ENCODE measurements at places on chromosomes 4 and X.

- DNase-seq, result no peak
Measured at GRCh38 chrX:41779941-41780340, 56.0 kb downstream of the GPR82 start.

DNA sequence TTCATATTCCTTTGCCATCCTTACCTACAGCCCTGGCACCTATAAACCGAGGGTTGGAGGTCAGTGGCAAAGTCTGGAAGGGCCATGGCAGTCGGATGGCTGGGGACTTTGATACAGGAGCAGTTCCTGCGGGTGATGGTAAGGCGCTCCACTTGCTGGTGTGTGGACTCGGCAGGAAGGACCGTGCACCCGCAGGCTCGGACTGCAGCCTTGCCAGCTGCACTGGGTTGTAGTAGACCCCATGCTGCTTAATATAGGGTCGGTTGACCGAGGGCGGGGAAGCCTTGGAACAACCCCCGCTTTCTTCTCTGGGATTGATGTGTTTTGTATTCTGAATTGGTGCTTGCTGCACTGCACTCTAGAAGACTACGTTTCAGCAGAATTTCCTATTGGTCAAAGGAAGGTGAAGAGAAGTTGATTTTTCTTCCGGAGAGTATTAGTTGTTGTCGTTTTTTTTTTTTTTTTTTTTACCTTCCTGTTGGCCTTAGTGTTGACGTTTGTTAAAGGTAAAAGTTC is 638 bp downstream of the BLTP1 start:
- DNase-seq, result peak; percentile 69

DNA sequence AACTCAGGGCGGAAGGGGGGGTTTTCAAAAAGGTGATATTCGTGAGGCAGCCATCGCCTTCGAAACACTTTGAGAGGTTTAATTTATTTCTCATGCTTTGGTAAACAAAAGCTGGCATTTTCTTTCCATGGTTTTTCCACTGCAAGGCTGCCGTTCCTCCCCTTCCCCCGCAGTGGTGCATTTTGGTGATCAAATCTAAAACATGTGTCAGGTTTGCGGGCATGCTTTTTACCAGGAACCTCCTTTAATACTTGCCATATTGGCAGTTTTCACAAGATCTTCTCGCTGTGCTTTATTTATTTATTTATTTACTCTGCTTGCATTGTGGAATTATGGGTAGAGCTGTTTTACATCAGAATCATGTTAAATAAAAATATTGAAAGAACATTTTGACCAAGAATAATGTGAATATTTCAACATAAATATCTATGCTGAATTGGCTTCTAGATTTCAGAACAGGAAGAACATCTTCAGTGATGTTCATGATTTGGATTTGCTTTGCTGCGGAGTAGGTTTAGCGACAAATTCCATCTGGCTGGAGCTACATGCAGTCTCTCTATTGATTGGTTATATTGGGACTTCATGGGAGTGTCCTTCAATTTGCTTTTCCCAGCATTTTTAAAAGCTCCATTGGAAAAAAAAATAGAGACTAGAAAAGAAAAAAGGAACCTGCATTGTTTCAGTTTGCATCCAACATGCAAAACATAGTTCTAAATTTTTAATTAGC is 54.4 kb downstream of the STOX2 start:
- DNase-seq, result no peak

GRCh38 chr4:114998316-114998715 is 115.1 kb downstream of the NDST4 start:
- DNase-seq, result no peak

- DNase-seq, result no peak
Measured at GRCh38 chrX:104482757-104483156, 83.2 kb upstream of the IL1RAPL2 start.

GRCh38 chr4:177696438-177696966 is 254.3 kb upstream of the AGA start:
- DNase-seq, result no peak

- DNase-seq, result peak; percentile 100
Measured at GRCh38 chr4:113762186-113763028, 869 bp upstream of the CAMK2D start.

DNA sequence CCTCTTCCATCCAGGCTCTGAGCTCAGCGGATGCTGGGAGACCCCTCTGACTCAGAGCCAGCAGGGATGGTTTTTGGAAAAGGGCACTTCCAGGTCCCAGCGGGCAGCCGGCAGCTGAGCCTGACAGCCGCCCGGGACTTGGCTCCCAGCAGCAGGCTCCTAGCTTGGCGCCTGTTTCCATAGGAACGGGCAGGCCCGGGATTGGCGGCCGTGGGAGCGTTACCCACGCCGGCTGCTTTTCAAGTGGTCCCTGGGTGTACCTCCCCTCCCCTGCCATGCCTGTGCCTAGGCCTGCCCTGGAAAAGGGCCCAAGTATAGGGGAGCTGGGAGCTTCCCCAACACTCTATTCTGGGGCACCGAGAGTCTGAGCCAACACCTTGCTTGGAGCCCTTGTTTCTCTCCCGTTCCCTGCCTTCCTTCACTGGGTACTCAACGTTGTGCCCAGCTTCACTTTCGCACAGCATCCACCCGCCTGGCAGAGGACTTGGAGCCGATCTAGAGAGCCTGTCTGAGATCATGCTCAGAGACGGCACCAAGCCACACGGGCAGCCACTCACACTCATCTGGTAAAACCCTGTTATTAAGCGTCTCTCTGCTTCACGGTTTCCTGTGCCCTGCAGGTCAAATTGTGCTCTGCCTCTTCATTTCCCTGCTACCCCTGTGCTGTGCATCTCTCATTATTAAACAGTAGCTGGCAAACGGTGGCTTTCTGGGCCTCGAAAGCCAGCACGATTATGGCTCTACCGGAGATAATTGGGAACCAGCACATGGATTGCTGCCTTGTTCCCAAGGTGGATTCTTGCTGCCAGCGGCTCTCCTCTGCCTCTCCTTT is 521.5 kb downstream of the BCOR start:
- DNase-seq, result peak; percentile 18

GRCh38 chr4:74682567-74683359 is 111.6 kb downstream of the BTC start:
- DNase-seq, result no peak

DNA sequence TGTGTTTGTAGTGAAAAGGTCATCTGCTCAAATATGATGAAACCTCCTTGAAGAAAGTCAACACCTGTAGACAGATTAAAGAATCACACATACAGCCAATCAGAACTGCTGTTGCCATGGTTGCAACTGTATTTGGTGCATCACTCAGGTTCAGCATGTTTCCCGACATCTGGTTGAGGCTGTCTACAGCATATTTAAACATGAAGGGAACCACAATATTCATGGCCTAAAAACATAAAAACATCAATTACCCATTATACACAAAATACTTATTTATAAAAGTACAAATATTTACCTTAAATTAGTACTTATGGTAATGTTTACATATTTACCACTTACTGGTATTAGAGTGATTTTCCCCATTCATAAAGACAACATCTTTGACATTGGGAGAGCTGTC is 79.7 kb downstream of the ABCB7 start:
- no peak for DNase-seq

DNA sequence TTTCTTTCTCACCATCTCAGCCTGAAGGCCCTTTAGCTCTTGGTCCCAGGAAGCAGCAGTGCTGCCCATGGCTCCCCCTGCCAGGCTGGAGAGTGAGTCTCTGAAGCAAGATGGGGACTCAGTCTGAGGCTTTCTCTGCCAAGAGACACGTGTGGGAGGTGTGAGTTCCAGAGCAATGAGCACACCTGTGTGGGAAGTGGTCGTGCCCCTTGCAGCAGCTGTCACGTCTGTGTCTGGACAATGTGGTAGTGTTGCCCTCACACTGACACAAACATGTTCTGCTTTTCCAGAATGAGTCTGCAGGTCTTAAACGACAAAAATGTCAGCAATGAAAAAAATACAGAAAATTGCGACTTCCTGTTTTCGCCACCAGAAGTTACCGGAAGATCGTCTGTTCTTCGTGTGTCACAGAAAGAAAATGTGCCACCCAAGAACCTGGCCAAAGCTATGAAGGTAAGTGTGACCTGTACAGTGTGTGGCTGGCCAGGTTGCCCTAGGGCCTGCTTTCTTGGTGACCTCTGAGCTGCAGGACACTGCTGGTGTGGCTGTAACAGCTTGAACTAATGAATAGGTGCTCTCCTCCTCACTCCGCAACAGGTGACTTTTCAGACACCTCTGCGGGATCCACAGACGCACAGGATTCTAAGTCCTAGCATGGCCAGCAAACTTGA is 1.9 kb downstream of the TACC3 start:
- no peak for DNase-seq

- DNase-seq, result no peak
Measured at GRCh38 chr4:17189401-17189720, 290.9 kb upstream of the LDB2 start.

DNA sequence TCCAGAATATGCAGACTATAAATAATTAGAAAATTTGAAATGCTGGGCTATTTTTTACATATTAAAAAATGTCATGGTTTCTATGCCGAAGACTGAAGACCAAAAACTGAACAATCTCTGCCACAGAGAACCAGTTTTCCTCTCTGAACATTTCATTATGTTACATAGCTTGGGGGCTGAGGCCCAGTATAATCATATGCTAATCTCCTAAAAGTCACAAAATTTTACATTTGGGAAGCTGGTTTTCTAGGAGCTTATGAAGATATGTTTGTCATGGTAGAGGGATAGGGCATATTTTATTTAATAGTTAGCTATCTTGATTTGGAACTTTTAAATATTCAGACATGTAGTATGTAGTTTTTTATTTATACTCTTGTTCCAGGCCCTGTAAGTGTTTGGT is 167.8 kb downstream of the GPAT3 start:
- no peak for DNase-seq

- DNase-seq, result no peak
Measured at GRCh38 chr4:30945586-30945985, 225.4 kb downstream of the PCDH7 start.

GRCh38 chr4:31370866-31371465 is 650.8 kb downstream of the PCDH7 start:
- no peak for DNase-seq

DNA sequence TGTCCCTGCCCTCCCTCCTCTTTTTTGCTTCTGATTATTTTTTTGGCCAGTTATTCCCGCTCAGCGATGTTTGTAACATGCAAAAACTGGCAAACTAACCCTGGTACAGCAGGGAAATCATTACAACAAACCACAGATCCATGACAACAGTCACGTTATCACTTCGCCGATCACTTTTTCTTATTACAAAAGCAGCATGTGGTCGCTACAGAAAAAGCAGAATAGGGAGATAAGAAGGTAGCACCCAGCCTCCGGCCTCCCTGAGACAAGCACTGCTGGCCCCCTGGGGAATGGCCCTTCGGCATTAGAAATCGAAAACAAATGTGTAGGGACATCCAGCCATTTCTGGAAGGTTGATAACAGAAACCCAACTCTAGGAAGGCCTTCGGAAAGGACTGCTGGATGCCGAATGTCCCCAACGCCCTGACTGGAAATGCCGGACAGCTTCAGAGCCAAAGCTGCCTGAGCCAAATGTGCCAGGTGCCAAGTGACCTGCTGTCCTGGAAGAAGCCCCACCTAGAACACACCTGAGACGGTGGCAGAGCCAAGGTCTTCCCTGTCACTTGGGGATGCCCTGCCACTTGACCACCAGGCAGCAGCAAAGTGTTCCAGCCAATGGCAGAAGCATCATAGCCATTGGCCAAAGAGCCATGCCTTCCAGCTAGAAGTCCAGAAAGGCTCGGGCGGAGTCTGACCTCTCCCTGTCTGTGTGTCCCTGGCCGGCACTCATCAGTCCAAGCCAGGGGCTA is 2.9 kb downstream of the IDH3G start:
- DNase-seq, result no peak

GRCh38 chrX:55135171-55135570 is 46.4 kb downstream of the PAGE2 start:
- DNase-seq, result peak; percentile 21

DNA sequence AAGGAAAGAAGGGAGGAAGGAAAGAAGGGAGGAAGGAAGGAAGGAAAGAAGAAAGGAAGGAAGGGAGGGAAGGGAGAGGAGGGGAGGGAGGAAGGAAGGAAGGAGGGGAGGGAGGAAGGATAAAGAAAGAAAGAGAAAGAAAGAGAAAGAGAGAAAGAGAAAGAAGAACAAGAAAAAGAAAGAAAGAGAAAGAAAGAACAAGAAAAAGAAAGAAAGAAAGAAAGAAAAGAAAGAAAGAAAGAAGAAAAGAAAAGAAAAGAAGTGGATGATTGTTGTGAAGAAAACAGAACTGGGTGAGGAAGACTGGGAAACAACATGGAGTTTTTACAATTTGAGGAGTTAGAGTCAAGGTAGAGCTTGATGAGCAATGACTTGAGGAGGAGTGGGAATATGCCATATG is 78.0 kb downstream of the EIF4E start:
- DNase-seq, result no peak

- DNase-seq, result no peak
Measured at GRCh38 chrX:28787206-28787605, 200.0 kb downstream of the IL1RAPL1 start.

GRCh38 chr4:174483792-174484191 is 38.5 kb downstream of the HPGD start:
- no peak for DNase-seq

DNA sequence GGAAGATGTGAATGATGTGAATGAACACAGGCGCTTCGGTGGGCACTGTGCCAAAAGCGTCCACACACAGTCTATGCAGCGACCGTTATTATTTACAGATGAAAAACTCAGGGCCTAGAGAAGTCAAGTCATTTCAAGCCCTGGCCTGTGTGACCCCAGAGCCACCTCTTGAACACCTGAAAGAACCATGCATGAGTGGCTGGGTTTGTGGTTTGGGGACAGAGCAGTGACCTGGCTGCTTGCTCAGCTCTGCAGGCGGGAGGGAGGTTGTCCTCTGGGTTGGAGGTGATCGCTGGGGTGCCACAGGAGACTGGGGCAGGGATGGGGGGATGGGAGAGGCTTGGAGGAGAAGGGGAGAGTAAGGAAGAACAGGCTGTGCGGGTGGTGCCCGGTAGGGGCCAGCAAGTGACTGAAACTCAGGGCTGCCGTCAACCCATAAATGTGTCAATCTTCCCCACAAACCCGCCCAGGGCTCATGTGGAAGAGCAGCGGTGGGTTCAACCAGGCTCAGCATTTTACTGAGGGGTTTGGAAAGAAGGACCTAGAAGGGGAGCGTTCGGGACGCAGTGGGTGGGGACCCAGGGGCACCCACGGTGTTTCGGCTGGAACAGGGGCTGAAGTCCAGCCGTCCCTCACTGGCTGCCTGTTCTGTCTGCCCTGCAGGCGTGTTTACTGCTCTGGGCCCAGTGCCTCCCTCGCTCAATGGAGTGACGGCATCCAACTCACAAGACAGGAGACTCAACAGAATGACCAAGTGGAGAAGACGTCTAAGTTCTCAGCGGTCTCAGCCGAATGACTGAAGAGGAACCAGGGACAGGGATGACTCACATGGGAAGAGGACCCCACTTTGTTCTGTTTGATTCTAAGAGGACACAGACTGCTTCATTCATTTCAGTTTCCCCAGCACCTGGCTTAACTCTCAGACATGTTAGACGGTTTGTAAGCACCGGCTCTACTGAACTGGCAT is 167.8 kb downstream of the AFAP1 start:
- peak; percentile 19 for DNase-seq

GRCh38 chrX:145213504-145213903 is 33.8 kb upstream of the SPANXN1 start:
- DNase-seq, result no peak

DNA sequence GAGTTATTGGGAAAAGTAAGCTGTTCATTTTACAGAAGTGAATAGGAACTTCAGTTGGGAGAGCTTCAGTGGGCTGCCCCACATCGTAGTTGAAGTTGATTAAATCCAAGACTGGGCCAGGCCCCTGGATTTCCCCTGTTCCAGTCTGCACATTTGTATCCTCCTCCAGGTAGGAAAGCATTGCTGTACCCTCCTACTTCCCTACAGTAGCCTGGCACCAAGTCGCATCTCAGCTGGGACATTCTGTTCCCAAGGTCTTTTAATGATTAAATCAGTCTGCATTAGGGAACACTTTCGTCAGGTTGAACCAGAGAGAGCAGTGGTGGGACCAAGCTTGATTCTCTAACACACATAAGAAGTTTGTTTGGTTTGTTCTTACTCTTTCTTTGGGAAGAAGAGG is 165.8 kb upstream of the PPARGC1A start:
- no peak for DNase-seq

All from tibial artery (tissue), 4 donors.